ENCODE measurements at places on chromosomes 12 and 14.

DNA sequence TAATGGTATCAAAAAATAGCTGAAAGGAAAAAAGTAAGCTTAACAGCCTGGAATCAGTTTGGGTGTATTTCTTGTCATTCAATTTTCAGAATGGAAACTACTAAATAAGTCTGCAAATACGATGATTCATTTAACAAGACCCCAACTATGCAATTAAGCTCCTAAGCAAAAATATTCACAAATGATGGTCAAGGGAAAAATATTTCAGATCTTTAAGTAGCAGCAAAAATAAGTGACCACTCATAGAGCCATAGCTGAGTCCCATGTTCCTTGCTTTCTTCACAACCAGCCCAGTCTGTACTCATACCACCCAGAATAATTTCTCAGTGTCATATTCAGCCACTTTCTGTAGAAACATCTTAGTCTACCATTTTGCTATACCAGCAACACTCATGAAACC is 185.4 kb downstream of the PPM1H start:
- DNase-seq, result no peak

- DNase-seq, result no peak
Measured at GRCh38 chr14:91953170-91953985, 5.9 kb upstream of the FBLN5 start.

DNA sequence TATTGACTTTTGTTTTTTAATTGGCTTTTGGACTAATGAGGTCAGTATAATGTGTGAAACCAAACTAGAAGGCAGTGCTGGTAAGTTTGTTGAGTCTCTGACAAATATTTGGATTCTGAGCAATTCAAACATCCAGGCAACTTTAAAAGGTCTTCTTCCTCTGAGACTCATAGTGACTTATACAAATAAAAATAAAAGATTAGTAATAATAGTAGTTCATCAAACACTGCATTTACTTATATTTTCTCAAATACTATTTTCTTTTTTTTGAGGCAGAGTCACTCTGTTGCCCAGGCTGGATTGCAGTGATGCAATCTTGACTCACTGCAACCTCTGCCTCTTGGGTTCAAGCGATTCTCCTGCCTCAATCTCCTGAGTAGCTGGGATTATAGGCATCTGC is 337.9 kb downstream of the DAD1 start:
- DNase-seq, result no peak

DNA sequence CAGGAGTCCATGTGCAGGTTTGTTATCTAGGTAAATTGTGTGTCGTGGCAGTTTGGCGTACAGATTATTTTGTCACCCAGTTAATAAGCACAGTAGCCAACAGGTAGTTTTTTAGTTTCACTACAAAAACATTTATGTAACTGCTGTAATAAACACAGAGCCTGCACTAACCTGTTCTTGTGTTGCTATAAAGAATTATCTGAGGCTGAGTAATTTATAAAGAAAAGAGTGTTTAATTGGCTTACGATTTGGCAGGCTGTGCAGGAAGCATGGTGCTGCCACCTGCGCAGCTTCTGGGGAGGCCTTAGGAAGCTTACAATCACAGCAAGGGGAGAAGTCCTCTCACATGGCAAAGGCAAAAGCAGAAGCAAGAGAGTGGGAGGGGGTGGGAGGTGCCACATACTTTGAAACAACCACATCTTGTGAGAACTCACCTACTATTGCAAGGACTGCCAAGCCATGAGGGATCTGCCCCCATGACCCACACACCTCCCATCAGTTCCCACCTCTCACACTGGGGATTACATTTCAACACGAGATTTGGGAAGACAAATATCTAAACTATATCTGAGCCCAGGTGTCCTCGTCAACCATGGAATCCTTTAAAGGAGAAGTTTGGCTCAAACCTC is 266.4 kb upstream of the GRIP1 start:
- no peak for DNase-seq

DNA sequence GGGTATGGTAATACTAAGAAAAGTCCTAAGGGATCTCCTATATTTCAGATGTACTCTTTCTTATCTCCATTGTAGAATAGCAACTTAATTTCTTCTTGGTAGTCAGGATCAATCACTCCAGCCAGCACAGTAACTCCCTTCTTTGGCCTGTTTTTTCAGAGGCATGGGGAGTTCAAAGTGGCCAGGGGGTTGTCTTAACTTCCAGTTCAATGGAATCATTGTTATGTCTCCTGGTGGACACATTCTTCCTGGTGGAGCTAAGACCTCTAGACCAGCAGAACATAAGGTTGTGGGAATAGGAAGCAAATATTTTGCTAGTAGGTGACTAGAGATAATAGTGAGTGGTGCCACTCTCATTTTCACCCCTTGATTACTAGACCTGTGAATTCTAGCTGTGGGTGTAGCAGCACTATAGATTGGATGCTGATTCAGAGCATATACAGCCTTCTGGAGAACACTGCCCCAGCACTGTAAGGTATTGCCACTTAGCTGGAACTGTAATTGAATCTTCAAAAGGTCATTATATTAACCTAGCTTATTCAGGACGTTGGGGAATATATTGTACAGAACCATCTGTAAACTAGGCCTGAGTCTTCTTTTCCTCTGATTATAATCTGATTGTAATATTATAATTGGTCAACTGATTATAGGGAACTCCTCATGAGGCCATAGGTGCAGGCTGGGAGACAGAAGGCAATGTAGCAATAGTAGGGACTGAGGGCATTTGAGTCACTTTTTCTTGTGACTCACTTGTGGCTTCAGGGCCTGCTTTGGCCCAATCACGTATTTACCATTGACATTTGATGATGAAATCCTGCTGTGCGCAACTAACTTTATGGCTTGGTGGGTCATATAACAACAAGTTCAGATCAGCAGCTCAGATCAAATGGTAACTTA is 60.2 kb upstream of the ATP2B1 start:
- DNase-seq, result peak; percentile 94

All from HL-60 (cell line).